ENCODE measurements at places on chromosomes 12 and 14. TPM values are rescaled to one million over a fixed set of nuclear protein-coding genes. Genes with fewer than 3 reads are reported as not detected.

The CIDEB gene
- total RNA-seq: 22.4 TPM

The SLC35E3 gene
- total RNA-seq: 8.7 TPM

The RHEBL1 gene
- total RNA-seq: 0.69 TPM

The KRT7 gene
- 1,490 TPM for total RNA-seq

The OTX2 gene
- total RNA-seq: not detected

The ERH gene
- total RNA-seq: 168 TPM

DNA sequence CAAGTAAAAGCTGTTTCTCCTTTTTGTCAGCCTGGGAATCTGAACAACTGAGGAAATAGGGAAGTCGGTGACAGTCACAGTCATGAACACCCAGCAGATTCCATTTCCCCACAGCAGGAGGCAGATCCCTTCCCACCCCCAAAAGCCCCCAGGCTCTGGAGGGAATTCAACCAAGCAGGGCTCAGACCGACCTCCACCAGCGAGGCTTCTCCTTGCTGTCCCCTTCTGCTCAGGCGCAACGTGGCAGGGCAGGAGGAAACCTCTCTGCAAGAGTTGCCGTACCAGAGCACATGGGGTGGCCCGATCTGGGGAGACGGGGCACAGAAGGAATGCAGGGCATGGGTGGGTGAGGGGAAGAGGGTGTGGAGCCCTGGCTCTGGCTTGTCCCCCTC is 319 bp downstream of the GALNT6 start:
- no peaks in the 10 kb centered on the region for H3K36me3 ChIP-seq
- no peaks in the 10 kb centered on the region for H3K27me3 ChIP-seq
- H3K4me3 ChIP-seq: peak overlapping the region; percentile 65

DNA sequence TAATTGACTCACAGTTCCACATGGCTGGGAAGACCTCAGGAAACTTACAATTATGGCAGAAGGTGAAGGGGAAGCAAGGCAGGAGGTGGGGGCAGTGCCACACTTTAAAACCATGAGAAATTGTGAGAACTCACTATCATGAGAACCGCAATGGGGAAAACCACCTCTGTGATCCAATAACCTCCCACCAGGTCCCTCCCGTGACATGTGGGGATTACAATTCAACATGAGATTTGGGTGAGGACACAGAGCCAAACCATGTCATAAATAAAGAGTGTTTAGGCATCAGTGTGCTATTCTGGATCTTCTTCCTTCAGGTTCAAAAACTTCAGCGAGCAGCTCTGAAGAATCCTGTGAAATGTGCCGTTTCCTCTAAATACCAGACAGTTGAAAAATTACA is 9.7 kb downstream of the DDX47 start:
- no peak overlapping the region for H3K4me3 ChIP-seq
- H3K36me3 ChIP-seq: peaks cover 30% of the 10 kb centered on the region
- no peak for DNase-seq
- H3K4me1 ChIP-seq: no peaks in the 10 kb centered on the region
- no peaks in the 10 kb centered on the region for H3K27me3 ChIP-seq

DNA sequence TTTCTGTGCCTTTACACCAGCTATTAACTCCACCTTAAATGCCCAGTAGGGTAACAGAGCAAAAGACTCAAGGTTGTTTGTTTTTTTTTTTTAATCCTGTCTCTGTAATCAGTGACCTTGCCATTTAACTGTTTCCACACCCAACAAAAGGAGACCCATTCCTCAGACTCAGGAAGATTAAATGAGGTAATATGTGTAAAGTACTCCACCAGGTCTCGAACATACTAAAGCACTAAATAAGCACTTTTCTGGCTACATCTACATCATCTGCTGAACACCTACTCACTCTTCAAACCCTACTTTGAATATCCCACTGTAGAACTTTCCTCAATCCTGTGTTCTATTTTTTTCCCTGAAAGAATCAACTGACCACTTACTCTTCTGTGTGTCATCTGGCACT is 4.1 kb downstream of the SLC2A13 start:
- peaks cover 6% of the 10 kb centered on the region for H3K4me1 ChIP-seq
- no peak for DNase-seq
- H3K27me3 ChIP-seq: no peaks in the 10 kb centered on the region
- H3K4me3 ChIP-seq: no peak overlapping the region
- H3K27ac ChIP-seq: no peak overlapping the region

GRCh38 chr12:4859478-4860210 is 50.1 kb upstream of the KCNA1 start:
- no peak overlapping the region for H3K4me3 ChIP-seq
- peaks cover 11% of the 10 kb centered on the region for H3K4me1 ChIP-seq
- H3K36me3 ChIP-seq: no peaks in the 10 kb centered on the region
- DNase-seq: no peak
- H3K27me3 ChIP-seq: no peaks in the 10 kb centered on the region

GRCh38 chr12:106416273-106416672 is 58.7 kb downstream of the POLR3B start:
- DNase-seq: no peak
- no peak overlapping the region for H3K4me3 ChIP-seq
- H3K36me3 ChIP-seq: no peaks in the 10 kb centered on the region

DNA sequence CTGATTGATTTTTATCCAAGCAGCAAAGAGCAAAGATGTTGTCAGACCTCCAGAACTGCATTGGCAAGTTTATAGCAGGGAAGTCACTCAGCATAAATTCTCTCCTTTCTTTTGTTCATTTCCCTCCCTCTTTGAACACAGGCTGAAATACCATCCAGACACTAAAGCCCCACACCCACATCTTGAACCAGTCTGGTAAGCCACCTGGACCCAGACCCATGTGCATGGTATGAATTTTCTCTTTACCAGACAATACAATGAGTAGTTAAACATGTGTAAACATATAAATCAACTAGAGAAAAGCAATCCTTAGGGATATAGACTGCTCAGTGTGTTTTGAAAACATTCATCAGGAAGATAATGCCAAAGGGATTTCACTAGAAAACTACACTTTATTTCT is 488.3 kb upstream of the FLRT2 start:
- no peaks in the 10 kb centered on the region for H3K27me3 ChIP-seq
- DNase-seq: peak; percentile 3
- no peak overlapping the region for H3K27ac ChIP-seq
- no peaks in the 10 kb centered on the region for H3K36me3 ChIP-seq

DNA sequence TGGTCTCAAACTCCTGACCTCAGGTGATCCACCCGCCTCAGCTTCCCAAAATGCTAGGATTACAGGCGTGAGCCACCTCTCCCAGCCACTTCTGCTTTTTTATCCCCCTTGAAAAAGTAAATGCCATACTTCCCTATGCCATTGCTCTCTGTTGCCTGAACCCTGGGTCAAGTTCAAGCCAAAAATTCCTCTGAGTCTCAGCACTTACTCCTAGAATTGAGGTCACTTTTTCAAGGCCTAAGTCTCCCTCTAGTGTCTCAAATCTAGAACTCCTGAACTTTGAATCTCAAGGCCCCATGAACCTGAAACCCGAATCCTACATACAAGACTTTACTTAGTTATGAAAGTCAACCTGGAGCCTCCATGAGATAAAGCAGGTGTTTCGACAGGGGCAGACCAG is 1.4 kb upstream of the APOBEC1 start:
- H3K27ac ChIP-seq: no peak overlapping the region
- H3K4me1 ChIP-seq: no peaks in the 10 kb centered on the region
- no peak overlapping the region for H3K4me3 ChIP-seq
- H3K36me3 ChIP-seq: no peaks in the 10 kb centered on the region
- DNase-seq: no peak

DNA sequence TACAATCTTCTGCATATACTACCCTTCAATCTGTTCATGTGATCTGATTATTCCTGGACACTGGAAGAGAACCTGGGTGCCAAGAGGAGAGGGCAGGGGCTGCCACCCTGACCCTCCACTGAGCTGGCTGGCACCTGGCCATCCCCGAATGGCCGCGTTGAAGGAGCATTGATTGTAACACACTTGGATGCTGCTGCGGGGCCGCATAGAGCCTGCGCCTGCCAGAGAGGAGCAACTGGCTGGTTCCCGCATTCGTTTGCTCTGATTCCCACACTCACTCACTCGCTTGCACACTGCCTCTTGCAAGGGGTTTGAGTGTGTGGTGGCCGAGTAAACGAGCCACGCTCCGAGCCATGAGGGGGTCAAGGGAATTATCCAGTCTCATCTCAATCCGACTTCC is 32.4 kb downstream of the PSEN1 start:
- peaks cover 6% of the 10 kb centered on the region for H3K36me3 ChIP-seq
- H3K4me1 ChIP-seq: no peaks in the 10 kb centered on the region
- no peak for DNase-seq
- no peak overlapping the region for H3K4me3 ChIP-seq
- no peaks in the 10 kb centered on the region for H3K27me3 ChIP-seq

- H3K36me3 ChIP-seq: no peaks in the 10 kb centered on the region
- no peaks in the 10 kb centered on the region for H3K4me1 ChIP-seq
- H3K27me3 ChIP-seq: no peaks in the 10 kb centered on the region
- no peak overlapping the region for H3K27ac ChIP-seq
- no peak overlapping the region for H3K4me3 ChIP-seq
These were observed 182.3 kb downstream of the NPAS3 start for GRCh38 chr14:33120966-33121365.

GRCh38 chr12:59027199-59027598 is 106.9 kb upstream of the LRIG3 start:
- no peaks in the 10 kb centered on the region for H3K4me1 ChIP-seq
- no peak for DNase-seq
- H3K27ac ChIP-seq: no peak overlapping the region
- no peak overlapping the region for H3K4me3 ChIP-seq
- no peaks in the 10 kb centered on the region for H3K27me3 ChIP-seq

- peak overlapping the region; percentile 80 for H3K27ac ChIP-seq
- H3K36me3 ChIP-seq: no peaks in the 10 kb centered on the region
- DNase-seq: no peak
- H3K27me3 ChIP-seq: no peaks in the 10 kb centered on the region
These were observed 7.0 kb downstream of the PITPNM2 start for GRCh38 chr12:123143736-123144461.

- no peak overlapping the region for H3K27ac ChIP-seq
- no peak for DNase-seq
- no peak overlapping the region for H3K4me3 ChIP-seq
- no peaks in the 10 kb centered on the region for H3K27me3 ChIP-seq
- no peaks in the 10 kb centered on the region for H3K36me3 ChIP-seq
- no peaks in the 10 kb centered on the region for H3K4me1 ChIP-seq
These were observed 67.3 kb downstream of the PRIMA1 start for GRCh38 chr14:93720981-93721483.

DNA sequence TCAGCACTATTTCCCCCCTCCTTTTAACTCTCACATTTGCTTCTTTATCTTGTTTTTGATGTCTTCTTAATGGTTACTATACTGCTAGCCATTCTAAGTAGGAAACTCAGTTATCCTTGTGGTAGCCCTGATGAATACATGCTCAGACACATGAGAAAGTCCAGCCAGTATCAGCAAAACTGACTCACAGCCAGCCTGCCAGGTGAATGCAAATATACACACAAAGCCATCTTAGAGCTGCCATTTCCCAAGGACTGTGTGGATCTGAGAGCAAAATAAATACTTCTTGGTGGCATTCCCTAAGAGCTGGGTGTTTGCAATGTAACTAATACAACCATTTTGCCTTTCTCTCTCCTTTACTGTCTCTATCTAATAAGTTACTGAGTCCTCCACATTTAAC is 455.2 kb downstream of the CCER1 start:
- DNase-seq: no peak
- no peaks in the 10 kb centered on the region for H3K36me3 ChIP-seq
- no peaks in the 10 kb centered on the region for H3K4me1 ChIP-seq
- H3K27me3 ChIP-seq: no peaks in the 10 kb centered on the region

DNA sequence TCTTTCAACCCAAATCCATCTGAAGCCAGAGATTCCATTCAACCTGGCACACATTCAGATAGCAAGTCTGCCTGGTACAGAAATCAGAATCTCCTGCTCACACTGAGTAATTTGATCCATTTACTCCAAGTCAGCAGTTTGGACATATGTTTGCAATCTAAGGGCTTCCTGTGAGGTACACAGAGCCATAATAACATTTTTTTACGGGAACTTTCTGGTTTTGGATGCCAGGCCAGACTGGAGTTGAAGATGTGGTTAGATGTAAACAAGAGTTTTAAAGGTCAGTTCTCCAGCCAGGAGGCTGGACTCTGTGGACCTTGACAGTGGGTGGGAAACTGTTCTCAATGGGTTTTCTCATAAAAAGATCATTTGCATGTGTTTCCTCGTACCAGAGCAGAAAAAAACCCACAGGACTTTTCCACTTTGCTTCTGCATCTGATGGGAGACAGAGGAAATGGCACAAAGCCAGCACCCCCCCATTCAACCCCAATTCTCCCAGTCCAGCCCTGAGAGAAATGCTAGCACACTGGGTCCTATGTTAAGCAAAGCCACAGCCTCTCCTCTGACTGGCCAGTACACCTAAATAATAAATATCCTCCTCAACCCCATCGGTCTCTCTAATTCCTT is 17.7 kb upstream of the TSPAN11 start:
- peak; percentile 37 for DNase-seq
- no peak overlapping the region for H3K27ac ChIP-seq
- no peaks in the 10 kb centered on the region for H3K36me3 ChIP-seq
- H3K4me3 ChIP-seq: no peak overlapping the region
- no peaks in the 10 kb centered on the region for H3K4me1 ChIP-seq

DNA sequence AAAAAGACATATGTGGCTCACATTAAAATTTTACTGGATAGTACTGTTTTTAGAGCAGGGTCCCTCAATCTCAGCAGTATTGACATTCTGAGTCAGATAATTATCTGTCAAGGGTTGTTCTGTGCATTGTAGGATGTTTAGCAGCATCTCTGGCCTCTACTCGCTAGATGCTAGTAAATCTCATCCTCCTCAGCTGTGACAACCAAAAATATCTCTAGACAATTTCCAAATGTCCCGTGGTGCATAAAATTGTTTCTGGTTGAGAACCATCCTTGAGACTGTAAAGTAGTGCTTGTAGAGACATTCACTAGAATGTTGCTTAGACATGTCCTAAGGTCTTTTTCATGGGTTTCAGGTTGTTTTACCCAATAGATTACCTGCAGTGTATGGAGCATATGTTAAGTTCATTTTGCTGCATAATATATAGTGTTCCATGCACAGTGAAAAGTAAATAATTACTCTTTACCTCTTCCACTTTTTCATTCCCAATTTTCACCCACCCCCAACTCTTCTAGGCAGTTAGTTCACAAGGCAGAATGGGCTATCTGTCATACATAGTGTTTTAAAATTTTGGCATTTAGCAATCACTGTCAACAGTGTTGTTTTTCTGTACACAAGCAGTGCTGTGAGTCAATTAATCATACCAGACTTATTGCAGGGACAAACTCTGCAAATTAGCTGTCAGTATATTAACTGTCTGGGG is 200.2 kb upstream of the SLC38A2 start:
- DNase-seq: no peak
- H3K4me1 ChIP-seq: no peaks in the 10 kb centered on the region
- no peak overlapping the region for H3K27ac ChIP-seq
- H3K4me3 ChIP-seq: no peak overlapping the region

GRCh38 chr12:53145383-53146260 is 34.9 kb upstream of the ZNF740 start:
- H3K4me3 ChIP-seq: no peak overlapping the region
- no peak overlapping the region for H3K27ac ChIP-seq
- no peaks in the 10 kb centered on the region for H3K36me3 ChIP-seq
- no peaks in the 10 kb centered on the region for H3K4me1 ChIP-seq

GRCh38 chr12:128930606-128931005 is 77.3 kb downstream of the GLT1D1 start:
- no peaks in the 10 kb centered on the region for H3K36me3 ChIP-seq
- DNase-seq: no peak
- H3K4me3 ChIP-seq: no peak overlapping the region
- no peak overlapping the region for H3K27ac ChIP-seq

GRCh38 chr12:108609537-108610335 is 11.9 kb upstream of the TMEM119 start:
- no peak overlapping the region for H3K4me3 ChIP-seq
- peak; percentile 84 for DNase-seq
- no peaks in the 10 kb centered on the region for H3K4me1 ChIP-seq
- H3K27ac ChIP-seq: no peak overlapping the region
